ENCODE measurements at places on chromosomes 4 and X.

- DNase-seq = no peak
Measured at GRCh38 chrX:51192104-51192503, 140.5 kb upstream of the NUDT10 start.

GRCh38 chrX:23742697-23743622 lies at the start of gene ACOT9:
Gene ACOT9, minus strand, starts transcription at chrX:23743276. Its CDS starts 132 bp downstream, at chrX:23743144.
- DNase-seq = peak; percentile 93

DNA sequence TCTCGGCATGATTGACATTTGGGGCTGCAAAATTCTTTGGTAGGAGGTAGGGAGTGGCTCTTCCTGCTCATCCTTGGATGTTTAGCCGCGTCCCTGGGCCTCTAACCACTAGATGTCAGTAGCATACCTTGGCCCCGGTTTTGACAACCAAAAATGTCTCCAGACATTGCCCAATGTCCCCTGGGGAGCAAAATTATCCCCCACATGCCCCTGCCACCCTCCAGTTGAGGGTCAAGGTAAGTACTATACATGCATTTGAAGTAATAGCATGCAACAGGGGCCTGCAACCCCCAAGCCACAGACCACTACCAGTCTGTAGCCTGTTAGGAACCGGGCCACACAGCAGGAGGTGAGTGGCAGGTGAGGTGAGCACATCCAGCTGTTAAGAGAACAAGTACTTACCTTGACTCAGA lies 17.6 kb upstream of the KIAA1210 start:
- DNase-seq = peak; percentile 30

DNA sequence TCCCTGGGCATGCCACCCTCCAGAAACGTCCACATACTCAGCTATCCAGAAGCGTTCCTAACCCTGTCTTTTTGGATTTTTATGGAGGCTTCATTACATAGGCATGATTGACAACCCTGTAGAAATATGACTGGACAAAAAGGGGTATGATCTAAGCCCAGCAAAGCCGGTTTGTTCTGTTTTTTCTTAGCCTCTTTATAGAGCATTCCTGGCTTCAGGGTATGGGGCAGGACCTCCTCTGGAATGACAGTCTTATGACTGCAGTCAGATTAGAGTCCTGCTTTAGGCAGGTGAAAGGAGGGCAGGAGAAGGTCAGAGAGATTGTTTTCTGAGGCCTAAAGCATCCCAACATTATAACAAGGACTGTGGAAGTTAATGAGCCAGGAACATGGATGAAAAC lies 137.4 kb downstream of the DCLK2 start:
- DNase-seq = no peak

DNA sequence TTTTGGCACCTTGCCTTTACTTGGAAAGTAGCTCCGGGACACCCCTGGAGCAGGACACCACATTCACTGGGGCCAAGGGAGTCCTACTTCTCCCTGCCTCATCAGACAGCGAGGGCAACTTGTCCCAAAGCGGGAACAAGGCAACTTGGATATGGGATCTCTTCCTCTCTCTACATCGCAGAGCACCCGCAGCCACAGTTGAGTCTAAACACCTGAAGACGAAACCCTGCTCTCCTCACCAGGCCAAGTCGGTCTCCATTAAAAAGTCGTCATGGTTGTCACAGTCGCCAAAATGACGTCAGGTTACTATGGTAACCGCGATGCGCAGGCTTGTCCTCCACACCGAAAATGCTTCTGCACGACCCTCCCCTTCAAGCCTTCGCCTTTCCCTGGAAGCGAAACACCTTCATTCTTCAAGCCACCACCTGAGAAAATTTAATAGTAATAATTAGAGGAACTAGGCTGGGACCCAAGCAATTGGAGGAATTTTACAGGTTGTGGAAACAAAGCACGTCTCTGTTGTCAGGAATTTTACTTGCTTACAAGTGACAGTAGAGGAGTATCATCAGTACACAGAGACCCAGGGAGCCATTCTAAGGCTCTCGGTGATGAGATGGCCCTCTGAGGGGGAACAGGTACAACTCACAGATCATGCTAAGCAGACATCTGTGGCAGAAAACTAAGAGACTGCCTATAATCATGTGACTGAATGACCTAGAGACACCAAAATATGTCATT lies 30.5 kb upstream of the TCEAL4 start:
- peak; percentile 69 for DNase-seq

DNA sequence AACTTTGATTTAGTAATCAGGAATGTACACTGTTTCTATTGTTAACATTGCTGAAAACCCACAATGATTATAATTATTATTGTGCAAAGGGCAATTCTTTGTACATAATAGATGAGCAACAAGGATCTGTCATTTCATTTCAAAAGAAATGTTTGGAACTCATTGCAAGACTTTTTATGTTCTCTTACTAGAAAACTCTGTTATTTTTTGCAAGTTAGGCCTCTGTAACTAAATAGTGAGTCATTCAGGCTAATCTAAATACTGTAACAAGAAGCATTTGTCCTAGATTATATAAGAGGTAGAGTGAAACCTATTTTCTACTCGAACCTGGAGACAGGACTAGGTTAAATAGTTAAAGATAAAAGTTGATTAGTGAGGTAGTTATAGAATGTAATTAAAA lies 93.2 kb upstream of the FAM47B start:
- peak; percentile 24 for DNase-seq

GRCh38 chr4:115852767-115853091 lies 739.3 kb upstream of the NDST4 start:
- DNase-seq = no peak

DNA sequence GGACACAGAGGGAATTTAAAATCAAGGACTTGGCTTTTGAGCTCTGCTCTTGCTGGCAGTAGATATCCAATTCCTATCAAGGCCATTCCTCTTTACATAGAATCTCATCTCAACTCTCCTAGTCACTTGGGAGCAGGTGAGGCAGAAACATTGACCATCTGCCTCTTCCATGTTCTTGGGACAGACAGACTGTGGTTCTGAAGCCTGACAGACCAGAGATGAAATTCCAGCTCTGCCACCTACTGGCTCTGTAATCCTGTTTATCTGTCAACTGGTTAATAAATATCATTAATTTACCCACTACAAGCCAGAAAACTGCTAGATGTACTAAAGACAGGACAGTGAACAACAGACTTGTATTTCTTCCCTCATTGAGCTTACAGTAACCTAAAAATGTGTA lies 300.8 kb downstream of the ADGRL3 start:
- no peak for DNase-seq

- no peak for DNase-seq
Measured at GRCh38 chrX:42739258-42739657, 38.7 kb downstream of the PPP1R2C start.

DNA sequence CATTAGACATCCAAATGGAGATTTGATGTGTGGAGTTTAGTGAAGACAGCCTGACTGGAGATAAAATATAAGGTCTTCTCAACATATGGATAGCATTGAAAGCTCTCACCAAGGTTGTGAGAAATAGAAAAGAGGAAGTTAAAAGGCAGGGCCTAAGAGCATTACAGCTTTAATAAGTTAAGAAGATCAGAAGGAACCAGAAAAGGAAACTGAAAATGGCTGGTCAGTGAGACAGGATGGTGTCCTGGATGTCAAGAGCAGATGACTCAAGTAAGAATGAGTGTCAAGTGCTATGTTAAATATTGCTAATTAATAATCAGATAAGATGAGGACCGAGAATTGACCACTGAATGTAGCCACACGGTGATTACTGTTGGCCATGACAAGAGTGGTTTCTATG lies 642.9 kb downstream of the STPG2 start:
- DNase-seq = no peak

DNA sequence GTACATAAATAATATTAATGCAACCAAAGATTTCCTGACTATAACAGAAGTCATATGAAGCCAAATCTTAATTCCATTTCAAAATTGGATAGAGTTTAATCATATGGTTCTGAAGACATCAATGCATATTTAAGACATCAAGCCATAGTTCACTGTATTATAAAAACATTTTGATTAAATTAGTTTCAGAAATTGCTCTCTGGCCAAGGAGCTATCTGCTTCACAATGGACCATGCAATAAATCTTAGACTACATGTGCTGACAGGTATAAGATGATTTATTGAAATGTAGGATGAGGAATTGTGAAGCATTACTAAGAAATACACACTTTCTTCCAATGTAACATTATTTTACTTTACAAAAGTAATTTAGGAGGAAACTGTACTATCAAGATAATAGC lies 81.6 kb downstream of the MID1 start:
- no peak for DNase-seq

DNA sequence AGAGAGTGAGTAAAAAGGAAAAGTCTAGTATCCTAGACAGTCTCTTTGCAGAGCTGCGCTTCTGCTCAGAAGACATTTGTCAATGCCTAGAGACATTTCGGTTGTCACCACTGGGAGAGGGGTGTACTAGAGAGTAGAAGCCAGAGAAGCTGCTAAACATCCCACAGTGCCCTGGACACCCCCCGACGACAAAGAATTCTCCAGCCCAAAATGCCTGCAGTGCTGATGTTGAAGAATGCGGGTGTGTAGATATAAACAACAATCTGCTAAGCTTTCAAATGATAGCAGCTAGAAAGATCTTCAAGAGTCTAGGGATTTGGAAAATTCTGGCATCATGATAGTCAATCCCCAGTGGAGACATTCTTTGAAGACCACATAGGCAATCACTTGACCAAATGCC lies 90.1 kb downstream of the PALLD start:
- DNase-seq = peak; percentile 85

DNA sequence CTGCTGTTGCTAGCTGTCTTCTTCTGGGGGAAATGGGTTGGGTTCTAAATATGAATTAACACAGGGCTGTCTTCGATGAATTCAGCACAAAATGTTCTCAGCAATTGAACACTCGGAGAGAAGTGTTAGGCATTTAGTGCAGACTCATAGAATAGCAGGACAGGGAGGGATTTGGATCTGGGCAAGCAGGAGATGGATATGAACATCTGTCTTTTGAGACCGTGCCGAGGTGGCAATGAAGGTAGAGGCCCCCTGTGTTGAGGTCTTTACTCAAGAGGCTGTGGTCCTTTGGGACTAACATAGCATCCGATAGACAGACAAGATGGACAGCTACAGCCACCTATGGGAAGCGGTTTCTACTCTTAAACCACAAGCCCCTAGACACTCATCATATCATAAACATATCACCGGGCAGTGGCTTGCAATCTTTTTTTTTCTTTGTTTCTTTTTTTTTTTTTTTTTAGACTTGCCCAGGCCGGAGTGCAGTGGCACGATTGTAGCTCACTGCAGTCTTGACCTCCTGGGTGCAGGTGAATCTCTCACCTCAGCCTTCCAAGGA lies 6.7 kb downstream of the CD99 start:
- DNase-seq = peak; percentile 16

- DNase-seq = peak; percentile 16
Measured at GRCh38 chr4:155734065-155734464, 24.8 kb upstream of the GUCY1B1 start.

GRCh38 chrX:52217494-52218160 lies 32.9 kb downstream of the MAGED4 start:
- no peak for DNase-seq

DNA sequence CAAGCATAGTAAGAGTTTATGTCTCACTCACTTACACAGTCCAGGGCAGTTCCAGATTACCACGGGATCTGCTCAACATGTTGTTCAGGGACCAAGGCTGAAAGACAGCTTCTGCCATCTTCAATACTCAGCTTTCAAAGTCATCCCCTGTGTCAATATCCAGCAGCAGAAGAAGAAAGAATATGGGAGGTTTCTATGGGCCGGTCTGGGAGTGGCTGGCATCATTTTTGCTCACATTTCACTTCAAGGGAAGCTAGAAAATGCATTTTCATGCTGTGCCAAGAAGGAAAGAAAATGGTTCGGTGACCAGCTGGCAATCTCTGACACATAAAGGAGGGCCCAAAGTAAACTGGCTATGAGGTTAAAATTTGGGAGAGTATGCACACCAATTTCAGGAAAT lies 211.5 kb upstream of the KLF3 start:
- no peak for DNase-seq

- DNase-seq = no peak
Measured at GRCh38 chr4:35757836-35758235, 486.5 kb downstream of the ARAP2 start.

- DNase-seq = no peak
Measured at GRCh38 chrX:18440835-18441234, 15.4 kb downstream of the CDKL5 start.

GRCh38 chr4:143699331-143700045 lies 987 bp downstream of the FREM3 start:
- DNase-seq = no peak

All from fibroblast of skin of scalp (primary cell).